ENCODE measurements at places on chromosomes 12 and 14.

DNA sequence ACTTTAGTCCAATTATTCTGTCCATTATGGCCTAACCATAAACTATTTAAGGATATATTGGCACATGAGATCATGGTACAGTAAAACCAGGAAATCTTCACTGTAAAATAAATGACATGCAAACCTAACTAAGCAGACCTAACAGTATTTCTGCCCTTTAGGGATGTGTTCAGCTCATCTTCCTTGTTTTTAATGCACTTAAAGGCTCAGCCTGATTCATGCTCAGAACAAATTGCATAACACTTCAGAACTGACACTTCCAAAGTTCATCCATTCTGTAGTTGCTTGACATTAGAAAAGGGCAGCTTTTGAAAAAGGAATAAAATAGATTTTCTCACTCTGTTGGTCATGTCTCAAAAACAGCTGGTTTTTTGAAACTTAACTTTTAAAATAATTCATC, 708.5 kb downstream of the C12orf50 start:
- no peak for DNase-seq

DNA sequence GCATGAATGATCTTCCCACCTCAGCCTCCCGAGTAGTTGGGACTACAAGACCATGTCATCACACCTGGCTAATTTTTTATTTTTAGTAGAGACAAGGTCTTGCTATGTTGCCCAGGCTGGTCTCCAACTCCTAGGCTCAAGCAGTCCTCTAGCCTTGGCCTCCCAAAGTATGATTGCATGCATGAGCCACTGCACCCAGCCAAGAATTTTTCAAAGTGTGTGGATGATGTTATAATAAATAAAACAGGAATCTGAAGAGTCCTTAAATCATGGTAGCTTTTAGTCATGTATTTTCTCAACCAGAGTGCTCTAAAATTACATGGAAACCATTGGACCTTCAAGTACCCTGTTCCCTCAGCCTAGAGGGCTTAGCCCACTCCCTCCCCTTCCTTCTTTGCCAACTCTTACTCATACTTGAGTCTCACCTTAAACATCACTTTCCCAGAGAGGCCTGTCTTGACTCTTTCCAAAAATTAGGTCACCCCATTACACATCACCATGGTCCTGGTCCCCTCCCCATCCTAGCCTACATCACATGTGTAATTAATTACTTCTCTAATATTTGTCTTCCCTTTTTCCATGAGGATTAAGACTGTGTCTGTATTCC, 52.2 kb upstream of the BICDL1 start:
- DNase-seq, result no peak

GRCh38 chr12:70049596-70050360, 193.5 kb upstream of the CNOT2 start:
- no peak for DNase-seq

GRCh38 chr14:91142214-91142668, 28.4 kb downstream of the DGLUCY start:
- no peak for DNase-seq

GRCh38 chr12:26548227-26548626, 284.8 kb downstream of the ITPR2 start:
- DNase-seq, result no peak

GRCh38 chr14:101713621-101714349, 47.7 kb upstream of the PPP2R5C start:
- no peak for DNase-seq

GRCh38 chr14:58133739-58134138, 18.3 kb downstream of the ARMH4 start:
- DNase-seq, result no peak

- no peak for DNase-seq
Observed at GRCh38 chr14:104767634-104767918, 14.6 kb downstream of the SIVA1 start.

DNA sequence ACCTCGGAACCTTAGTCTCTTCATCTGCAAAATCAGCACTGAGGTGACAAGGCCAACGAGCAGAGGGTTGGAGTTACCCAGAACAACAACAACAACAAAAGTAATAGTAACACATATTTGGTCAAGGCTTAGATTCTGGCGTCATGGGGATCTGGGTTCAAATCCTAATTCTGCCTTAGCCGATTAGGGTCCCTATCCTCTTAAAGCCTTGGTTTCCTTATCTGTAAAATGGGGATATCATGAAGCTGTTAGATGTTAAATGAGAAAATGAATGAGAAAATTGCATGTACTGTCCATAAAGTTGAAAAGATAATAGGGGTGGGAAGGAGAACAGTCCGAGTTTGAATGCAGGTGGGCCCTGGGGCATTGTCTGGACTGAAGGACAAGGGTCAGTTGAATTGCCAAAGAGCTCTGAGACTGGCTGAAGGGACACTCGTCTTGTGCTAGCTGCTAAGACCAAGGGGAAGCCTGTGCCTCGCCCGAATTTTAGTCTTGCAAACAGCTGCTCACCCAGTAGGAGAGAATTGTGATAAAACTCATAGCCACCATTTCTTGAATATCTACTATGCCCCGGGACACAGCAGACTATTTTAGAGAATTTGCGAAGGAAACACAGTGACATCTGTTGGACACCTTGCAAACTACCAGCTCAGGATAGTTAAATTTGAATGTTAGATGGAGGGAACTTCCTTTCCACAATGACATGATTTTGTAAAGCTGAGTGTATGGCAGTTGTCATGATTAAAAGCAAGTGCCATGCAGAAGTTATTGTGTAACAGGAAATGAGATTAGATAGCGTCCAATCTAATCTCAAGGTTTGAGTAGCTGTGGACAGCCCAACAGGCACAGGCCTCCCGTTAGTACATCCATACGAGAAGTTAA, 6.8 kb upstream of the HNF1A start:
- DNase-seq, result no peak

GRCh38 chr12:9782547-9783382, 22.1 kb upstream of the CD69 start:
- DNase-seq, result no peak

GRCh38 chr12:49397000-49397399, 29.7 kb downstream of the SPATS2 start:
- no peak for DNase-seq

DNA sequence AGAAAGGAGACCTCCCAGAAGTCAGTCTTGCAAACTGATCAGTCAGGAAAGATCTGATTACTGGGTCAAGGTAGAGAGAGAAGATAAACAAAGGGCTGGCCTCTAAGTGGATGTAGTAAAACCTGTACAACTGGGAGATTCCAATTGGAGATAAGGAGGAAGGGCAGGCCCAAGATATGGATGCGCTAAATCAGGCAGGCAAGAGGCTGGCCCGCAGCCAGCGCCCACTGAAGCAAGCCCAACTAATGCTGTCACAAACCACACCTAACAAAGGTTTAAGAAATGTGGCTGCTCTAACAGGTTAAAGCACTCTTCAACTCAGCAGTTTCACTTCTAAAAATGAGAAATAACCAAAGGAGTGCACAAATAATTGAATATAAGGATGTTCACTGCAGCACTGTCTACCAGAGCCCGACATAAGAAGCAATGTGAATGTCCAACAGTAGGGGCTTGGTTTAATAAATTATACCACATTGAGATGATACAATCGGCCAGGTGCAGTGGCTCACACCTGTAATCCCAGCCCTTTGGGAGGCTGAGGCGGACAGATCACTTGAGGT, 4.7 kb downstream of the GLTP start:
- DNase-seq, result no peak

- DNase-seq, result no peak
Observed at GRCh38 chr14:68940614-68941185, 38.4 kb downstream of the ACTN1 start.

DNA sequence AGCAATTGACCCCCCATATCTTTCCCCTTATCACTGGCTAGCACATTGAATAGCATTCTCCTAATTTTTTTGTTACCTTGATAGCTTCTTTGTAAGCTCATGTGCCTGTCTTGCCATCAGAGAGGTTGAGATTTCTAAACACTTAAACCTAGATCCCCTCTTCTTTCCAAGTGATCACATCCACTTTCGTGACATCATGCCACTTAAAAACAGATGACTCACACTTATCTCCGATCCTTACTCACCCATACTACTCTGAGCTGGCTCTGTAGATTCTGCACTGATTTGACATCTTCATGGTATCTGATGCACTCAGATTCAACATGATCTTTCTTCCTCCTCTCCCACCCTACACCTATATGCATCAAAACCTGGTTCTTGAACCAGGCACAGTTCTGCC, 10.5 kb downstream of the GPR137C start:
- DNase-seq, result no peak

DNA sequence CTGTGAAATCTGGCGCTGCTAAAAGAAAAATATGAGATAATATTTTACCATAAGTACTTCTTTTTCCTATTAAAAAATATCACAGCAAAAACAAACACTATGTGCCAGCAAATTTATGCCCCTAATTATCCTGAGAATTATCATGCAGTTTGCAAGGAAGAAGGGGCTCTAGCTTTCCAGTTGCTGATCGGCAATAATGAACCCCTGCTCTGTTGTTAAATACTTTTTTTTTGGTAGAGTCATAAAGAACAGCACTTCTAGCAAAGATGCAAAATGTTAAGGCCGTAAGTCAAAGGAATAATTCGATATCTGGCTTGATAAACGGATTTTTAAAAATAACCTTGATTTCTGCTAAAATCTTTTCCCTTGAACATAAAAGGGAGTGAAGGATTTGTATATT, 108.9 kb downstream of the PDE3A start:
- DNase-seq, result no peak

- no peak for DNase-seq
Observed at GRCh38 chr12:65944637-65945036, 120.4 kb downstream of the HMGA2 start.

DNA sequence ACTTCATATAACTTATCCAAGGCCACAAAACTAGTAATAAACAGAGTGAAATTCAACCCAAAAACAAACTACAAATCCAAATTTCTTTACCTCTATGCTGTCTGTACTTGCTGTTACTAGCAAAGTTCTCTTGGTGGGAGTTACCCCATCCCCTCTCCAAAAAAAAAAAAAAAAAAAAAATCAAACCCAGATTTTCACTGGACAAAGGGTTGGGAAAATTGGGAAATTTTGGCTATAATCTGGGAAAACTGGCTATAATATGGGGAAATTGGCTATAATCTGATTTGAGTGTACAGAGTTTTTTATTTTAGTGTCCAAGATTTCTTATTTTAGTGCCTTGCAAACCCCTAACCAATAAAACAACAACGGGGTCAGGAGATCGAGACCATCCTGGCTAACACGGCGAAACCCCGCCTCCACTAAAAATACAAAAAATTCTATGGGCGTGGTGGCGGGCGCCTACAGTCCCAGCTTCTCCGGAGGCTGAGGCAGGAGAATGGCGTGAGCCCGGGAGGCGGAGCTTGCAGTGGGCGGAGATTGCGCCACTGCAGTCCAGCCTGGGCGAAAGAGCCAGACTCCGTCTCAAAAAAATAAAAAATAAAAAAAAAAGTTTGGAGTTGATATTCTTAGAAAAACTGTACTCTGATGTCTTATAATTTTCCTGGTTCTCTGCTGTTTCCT, 148.4 kb downstream of the CHST11 start:
- no peak for DNase-seq

GRCh38 chr12:68303850-68304249, 28.3 kb downstream of the MDM1 start:
- DNase-seq, result no peak

DNA sequence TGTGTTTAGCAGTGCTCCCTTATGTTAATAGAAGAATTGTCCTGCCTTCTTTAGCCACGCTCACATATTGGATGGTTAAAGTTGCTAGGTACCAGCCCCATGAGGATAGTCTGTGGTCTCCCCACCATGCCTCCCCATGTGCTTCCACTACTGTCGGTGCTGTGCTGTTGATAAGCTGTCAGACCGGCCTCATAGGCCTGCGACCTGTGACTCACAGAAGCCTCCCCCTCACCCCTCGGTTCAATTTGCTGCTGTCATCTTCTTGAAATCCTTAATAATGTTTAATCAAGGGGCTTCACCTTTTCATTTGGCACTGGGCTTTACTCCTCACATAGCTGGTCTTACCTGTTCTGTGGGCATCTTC, 227.2 kb downstream of the NPAS3 start:
- no peak for DNase-seq

GRCh38 chr14:64860039-64860438, 19.7 kb downstream of the SPTB start:
- no peak for DNase-seq

GRCh38 chr14:81605660-81606059, 72.0 kb upstream of the SEL1L start:
- DNase-seq, result no peak

DNA sequence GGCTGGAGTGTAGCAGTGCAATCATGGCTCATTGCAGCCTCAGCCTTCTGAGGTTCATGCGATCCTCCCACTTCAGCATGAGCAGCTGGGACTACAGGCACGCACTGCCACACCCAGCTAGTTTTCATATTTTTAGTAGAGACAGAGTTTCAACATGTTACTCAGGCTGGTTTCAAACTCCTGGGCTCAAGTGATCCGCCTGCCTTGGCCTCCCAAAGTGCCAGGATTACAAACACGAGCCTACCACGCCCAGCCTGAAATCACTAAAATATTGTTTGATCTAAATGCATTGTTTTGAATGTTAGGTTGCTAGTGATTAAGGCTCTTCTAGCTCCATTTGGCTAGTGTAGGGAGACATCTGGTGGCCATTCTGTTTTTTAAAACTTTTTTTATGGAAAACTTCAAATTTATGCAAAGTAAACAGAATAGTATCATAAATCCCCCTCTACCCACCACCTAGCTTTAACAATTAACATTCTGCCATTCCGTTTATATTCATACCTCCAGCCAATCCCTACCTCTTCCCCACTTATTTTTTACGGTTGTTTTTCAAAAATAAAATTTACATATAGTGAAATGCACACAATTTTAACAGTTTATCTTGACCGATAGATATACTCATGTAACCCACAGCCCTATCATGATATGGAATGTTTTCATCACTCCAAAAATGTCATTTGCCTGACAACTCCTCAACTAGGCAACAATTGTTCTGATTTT, 37.8 kb downstream of the MYO1H start:
- no peak for DNase-seq

- DNase-seq, result no peak
Observed at GRCh38 chr12:49615725-49616124, 7.6 kb upstream of the PRPF40B start.

GRCh38 chr12:30806989-30807694, 52.4 kb upstream of the CAPRIN2 start:
- DNase-seq, result no peak

DNA sequence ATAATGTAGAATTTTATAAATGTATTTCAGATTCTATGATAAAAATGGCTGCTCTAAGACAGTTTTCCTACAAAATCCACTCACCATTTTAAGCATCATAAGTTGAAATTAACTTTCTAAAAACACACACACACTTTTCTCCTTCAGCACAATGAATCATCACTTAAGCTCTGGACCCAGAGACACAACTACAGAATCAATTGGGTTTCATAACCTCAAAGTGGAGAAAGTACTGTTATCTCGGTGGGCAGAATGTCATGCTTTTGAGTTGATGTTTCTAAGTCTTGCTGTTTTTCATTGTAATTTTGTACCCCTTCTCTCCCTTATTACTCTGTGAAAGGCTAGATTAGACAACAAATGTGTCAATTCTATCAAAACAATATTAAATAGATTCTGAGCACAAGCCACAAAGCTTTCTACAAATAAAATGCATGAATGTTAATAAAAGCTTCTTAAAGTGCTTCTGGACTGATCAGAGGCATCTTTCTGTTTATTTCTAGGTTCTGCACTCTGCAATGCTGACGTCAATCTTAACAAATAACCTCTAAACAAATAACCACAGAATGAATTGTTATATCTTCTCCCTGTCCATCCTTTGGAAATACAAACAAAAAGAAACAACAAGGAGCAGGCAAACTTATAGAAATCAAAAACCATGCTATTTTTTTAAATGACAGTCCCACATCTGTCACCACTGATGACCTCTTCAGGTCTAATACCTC, 8.2 kb downstream of the IPO8 start:
- DNase-seq, result no peak

Data from stimulated activated CD4-positive, alpha-beta T cell treated with anti-CD3 and anti-CD28 coated beads, Interleukin-12 subunit alpha, Interleukin-12 subunit beta, amount 100 ng/mL, for 4 hours (primary cell).